ENCODE measurements at places on chromosomes 4 and X.

DNA sequence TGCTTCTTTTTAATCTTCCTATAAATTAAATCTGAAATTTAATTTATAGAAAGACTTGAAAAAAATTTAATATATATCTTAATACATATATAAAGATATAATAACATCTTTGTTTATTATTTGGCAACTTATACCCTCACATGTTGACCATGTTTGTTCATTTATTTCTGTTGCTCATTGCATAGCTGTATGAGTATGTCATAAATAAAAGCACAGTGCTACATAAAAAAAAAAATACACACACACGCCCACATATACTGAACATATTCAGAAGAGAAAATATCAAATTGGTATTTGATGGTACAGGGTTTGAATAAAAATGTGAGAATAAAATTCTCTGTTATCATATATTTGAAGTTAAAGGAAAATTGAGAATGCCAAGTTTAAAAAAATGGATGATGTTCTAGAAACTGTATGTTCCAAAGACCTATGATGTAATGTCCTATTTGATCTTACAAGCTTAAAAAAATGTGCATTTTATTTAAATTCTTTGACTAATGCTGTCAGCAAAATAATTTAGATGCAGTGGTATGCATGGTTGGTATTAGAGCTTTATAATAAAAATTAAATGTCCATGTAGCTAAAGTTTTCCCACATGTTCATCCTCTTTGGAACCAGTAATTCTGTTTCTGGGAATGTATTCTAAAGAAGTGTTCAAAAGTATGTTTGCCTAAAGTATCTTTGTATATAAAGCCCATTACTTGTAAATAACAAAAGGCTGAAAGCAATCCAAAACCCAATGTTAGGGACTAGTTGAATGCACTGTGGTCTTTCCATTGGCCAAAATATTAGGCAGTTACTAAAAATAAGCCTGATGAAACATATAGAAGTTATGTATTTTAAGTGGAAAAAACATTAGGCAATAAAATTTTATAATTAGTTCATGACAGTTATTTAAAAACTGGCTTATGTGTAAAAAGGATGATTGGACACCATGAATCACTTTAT is 12.9 kb downstream of the TMEM184C start:
- DNase-seq: no peak

DNA sequence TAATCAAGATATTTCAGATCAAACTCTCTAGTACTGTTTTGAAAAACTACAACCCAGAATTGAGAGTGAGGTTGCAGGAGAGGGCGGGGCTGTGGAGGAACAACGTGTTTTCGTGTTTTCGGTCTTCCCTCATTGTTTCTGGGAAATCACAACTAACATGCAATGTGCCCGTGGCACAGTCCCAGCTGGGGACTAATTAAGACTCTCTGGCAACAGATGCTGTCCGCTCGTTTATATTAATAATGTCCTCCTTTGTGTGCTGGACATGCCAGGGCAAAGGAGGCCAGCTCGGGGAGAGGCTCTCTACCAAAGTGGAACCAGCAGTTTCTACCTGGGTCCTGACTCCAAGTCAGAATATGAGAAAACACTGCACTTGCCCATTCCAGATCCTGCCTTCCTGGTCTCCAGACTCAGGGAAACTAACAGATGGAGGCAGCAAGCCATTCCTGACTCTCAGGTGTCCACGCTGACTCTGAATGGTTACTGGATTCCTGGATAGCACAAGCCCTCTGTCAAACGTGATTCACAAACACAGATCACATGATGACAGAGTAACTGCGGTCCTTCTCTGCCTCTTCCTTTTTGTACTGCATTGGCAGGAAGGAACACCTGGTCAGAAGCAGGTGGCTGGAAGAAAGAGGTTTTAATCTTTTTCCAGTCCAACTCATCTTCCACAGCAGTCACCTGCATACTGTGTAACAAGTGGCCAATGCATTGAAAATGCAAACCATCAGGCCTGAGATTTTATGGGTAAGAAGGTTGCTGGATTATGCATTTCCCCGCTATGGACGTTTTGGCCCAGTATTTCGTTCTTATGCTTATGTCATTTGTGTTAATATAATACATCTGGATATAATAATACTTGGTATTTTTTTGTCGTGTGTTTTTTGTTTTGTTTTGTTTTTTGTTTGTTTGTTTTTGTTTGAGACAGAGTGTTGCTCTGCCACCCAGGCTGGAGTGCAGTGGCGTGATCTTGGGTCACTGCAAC is 65.0 kb downstream of the COQ2 start:
- no peak for DNase-seq

DNA sequence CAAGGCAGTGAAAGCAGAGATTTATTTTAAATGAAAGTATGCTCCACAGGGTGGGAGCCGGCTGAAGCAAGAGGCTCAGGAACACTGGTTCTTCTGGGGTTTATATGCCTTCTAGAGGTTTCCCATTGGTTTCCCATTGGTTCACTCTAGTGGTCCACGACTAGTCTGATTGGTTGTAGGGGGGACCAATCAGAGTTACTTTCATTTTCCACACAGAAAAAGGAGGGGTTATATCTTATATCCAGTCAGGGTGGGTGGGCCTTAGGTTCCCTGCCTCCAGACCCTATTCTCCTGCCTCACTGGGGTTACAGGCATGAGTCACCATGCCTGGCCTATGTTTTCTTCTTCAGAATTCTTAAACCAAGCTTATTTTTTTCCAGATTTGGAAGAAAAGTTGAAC is 101.6 kb downstream of the KLHL8 start:
- DNase-seq: no peak

DNA sequence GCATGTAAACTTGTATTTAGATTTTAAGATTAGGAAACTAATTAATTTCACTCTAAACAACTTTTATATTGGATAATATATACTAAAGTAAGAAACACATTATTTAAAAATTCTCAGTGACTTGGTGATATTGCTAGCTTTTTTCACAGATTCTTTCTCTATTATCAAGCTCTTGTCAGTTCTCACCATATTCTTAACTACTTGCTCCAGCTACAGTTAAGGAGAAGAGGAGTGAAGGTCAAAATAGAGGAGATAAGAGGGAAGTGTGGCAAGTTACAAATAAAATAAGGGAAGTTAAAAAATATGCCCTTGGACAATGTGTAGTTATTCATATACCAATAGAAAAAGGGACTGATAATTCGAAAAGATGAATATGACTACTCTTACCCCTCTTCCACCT is 34.7 kb upstream of the NAF1 start:
- no peak for DNase-seq

DNA sequence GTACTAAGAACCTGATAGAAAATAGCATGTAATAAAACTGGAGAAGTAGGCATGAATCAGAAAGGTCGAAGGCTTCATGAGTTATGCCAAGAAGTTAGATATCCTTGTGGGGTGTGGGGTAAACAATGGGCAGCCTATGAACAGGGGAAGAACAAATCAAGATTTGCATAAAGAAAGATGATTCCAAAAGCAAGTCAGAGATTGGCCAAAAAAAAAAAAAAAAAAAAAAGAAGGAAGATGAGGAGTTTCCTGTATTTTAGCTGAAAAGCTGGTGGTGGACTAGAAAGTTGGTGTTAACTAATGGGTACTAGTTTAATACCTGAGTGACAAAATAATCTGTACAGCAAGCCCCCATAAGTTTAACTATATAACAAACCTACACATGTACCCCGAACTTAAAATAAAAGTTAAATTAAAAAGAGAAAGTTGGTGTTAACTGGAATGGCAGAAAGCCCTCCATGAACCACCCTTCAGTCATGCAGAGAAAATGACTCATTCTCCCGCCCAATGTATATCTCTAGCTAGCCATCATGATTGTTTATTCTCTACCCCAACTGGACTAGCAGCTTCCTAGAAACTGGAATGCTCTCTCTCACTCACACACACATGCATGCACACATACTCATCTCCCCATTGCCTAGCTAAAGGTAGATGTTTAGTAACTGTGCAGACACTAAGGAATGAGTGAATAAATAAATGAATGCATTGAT is 41.7 kb downstream of the ATP11C start:
- no peak for DNase-seq

DNA sequence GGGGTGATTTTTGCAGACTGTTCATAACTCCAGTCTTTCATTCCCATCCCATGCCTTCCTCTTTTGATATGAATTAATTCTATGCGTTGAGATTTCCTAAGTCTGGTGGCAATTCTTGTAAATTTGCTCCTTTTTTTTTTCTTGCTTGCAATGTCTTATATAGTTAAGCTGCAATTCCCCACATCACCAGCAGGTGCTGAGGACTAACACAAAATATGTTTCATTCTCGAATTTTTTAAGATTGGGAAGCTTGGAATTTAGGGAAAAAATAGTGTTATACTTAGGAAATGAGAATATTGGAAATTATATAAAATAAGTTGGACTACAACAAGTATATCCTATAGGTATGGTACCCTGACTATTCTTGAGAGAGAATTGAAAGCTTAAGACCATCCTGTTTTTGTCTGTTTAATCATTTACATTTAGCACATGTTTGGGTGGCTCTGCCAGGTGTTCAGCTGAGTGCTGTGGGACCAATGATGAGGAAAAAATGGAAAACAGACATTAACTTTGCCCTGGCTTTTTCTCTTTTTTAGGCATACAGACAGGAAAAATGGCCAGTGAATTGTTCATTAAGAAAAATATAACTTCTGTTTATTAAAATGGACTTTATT is 30.2 kb downstream of the AFF2 start:
- no peak for DNase-seq
